ENCODE measurements at places on chromosomes 3 and 15. TPM values are rescaled to one million over a fixed set of nuclear protein-coding genes. Genes with fewer than 3 reads are reported as not detected.

The SNX33 gene
- total RNA-seq, result 4.1 TPM

The LMCD1 gene
- 0.52 TPM for total RNA-seq

GRCh38 chr3:105853801-105854432 is 14.9 kb downstream of the CBLB start:
- peaks cover 79% of the 10 kb centered on the region for H3K36me3 ChIP-seq
- no peak for DNase-seq
- no peaks in the 10 kb centered on the region for H3K27me3 ChIP-seq
- H3K4me1 ChIP-seq, result peaks cover 43% of the 10 kb centered on the region
- no peak overlapping the region for H3K27ac ChIP-seq

GRCh38 chr3:115644391-115644790 is 21.1 kb downstream of the GAP43 start:
- no peak overlapping the region for H3K27ac ChIP-seq
- peaks cover 18% of the 10 kb centered on the region for H3K27me3 ChIP-seq
- no peaks in the 10 kb centered on the region for H3K36me3 ChIP-seq
- DNase-seq, result no peak
- no peak overlapping the region for H3K4me3 ChIP-seq

DNA sequence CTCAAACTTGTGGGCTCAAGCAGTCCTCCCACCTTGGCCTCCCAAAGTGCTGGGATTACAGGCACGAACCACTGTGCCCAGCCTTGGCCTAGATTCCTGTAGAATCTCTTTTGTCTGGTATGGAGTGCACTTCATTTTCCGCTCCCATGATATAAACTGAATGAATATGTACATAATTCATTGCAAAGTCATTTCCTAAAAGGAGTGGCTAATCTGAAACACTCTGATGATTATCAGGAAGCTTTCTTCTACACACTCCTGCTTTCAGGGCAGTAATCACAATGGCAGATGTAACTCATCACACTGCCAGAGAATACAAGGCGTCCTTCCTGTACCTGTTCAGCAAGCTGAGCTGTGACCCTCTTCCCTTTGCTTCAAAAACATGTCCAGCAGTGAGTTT is 28.6 kb downstream of the RLBP1 start:
- H3K36me3 ChIP-seq, result peaks cover 53% of the 10 kb centered on the region
- H3K27me3 ChIP-seq, result no peaks in the 10 kb centered on the region
- no peak overlapping the region for H3K4me3 ChIP-seq
- peak overlapping the region; percentile 26 for H3K27ac ChIP-seq
- H3K4me1 ChIP-seq, result peaks cover 11% of the 10 kb centered on the region
- DNase-seq, result no peak

The ALDH1A2 gene
- 0.57 TPM for total RNA-seq

GRCh38 chr3:121660356-121661171 is at the start of gene HCLS1:
HCLS1 (minus strand) TSS chr3:121660903; CDS start chr3:121658347, 2,556 bp downstream.
- peak; percentile 92 for DNase-seq
- no peaks in the 10 kb centered on the region for H3K27me3 ChIP-seq
- H3K4me3 ChIP-seq, result peak within 1 kb of the TSS; percentile 91
- H3K36me3 ChIP-seq, result peaks cover 62% of the 10 kb centered on the region

The LDHAL6B gene
- not detected for total RNA-seq

The ZCWPW2 gene
- total RNA-seq, result not detected

DNA sequence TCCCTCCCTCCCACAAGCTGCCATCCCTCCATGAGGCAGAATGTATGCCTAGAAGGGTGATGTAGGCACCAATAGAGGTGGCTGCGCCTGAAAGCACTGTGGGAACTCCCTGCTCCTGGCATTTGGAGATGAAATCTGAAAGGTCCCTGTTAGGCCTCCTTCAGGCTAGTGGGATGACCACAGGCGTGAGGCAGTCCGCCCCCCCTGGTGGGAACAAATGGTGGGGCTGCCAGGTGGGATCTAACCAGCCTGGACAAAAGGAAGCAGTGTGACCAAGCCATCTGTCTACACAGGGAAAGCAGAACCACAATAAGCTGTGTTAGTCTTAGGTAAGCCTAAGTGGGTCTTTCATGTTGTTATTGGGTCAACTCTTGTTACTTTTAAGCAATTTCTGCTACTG is 25.3 kb downstream of the IL5RA start:
- DNase-seq, result no peak
- no peak overlapping the region for H3K4me3 ChIP-seq
- no peaks in the 10 kb centered on the region for H3K36me3 ChIP-seq
